MCF 10A (cell line): ENCODE measurements at places on chromosomes 1 and 21. TPM values are rescaled to one million over a fixed set of nuclear protein-coding genes. Genes with fewer than 3 reads are reported as not detected.

Gene CD84
- total RNA-seq = not detected in 2 replicates

DNA sequence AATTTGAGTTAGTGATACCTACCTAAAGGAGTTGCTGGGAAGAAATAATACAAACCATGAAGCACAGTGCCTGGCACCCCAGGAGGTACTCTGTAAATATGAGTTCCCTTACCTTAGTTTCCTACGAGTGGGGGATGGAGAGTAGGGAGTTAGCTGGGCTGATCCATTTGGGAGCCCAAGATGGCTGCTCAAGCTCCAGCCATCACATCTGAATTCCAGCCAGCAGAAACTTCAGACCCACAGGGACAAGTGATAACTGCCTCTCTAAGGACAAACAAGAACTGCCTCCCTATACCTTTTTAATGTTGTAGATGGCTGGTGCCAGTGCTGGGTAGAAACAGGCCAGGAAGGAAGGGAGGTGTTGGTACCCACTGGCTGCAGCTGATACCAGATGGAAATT is 22.7 kb downstream of the HTR6 start:
- no peaks in the 10 kb centered on the region for H3K27me3 ChIP-seq
- H3K4me1 ChIP-seq = peaks cover 2% of the 10 kb centered on the region
- DNase-seq = no peak
- no peak overlapping the region for H3K27ac ChIP-seq
- H3K36me3 ChIP-seq = no peaks in the 10 kb centered on the region
- no peak overlapping the region for H3K4me3 ChIP-seq

DNA sequence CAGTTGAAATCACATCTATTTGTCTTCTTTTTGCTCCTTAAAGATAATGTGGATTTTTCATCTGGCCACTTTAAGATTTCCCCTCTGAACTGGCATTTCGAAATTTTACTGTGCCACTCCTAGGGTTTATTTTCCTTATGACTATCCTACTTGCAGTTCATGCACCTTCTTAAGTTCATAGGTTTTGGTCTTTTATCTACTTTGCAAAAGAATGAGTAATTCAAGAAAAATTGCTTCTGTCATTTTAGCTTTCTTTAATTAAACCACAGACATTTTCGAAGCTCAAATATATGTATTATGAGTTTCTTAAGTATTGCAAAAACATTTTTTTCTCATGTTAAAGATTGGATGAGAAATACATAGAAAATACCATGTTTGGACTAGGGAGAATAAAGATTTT is 1244.8 kb upstream of the TMPRSS15 start:
- no peaks in the 10 kb centered on the region for H3K36me3 ChIP-seq
- no peak overlapping the region for H3K4me3 ChIP-seq
- H3K4me1 ChIP-seq = peaks cover 15% of the 10 kb centered on the region
- no peaks in the 10 kb centered on the region for H3K27me3 ChIP-seq

DNA sequence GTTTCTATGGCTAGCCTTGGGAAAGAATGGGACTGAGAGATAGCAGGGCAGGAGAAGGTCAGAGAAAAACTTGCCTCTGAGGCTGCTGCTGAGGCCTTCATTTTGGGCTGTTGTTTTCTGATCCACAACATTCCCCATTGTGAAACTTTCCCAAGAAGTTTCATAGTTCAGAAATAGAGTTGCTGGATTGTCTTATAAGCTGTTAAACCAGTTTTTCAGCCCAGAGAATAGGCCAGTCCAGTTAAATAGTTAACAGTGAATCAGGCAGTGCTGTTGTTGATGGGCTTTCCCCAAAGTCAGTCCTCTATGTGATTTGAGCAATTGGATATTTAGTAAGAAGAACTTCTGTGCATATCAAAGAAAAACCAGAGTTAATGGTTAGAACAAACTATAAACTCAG is 77.0 kb downstream of the C21orf91 start:
- H3K4me1 ChIP-seq = no peaks in the 10 kb centered on the region
- H3K27me3 ChIP-seq = no peaks in the 10 kb centered on the region
- no peaks in the 10 kb centered on the region for H3K36me3 ChIP-seq
- DNase-seq = no peak
- H3K27ac ChIP-seq = no peak overlapping the region

- DNase-seq = no peak
- no peak overlapping the region for H3K4me3 ChIP-seq
- H3K27me3 ChIP-seq = no peaks in the 10 kb centered on the region
- no peaks in the 10 kb centered on the region for H3K4me1 ChIP-seq
- peaks cover 6% of the 10 kb centered on the region for H3K36me3 ChIP-seq
Measured at GRCh38 chr1:53599481-53599880, 139.5 kb downstream of the GLIS1 start.
